GM13976 (cell line): ENCODE measurements at places on chromosomes 13 and 19.

DNA sequence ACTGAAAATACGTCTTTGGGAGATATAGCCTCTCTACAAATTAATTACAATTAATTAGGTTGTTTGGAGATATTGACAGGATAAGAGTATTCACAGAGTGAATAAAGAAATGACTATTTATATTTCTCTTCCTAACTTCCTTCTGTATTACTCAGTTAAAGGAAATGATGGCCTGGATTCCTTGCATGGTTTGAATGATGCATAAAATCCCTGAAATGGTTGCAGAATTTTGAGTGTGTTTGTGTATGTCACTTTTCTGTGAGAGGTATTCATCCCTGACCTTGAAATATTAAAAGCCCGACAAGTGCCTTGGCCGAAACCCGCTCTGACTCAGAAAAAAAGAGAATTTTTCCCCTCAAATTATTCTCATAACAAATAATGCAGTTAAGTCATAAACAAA, 90.0 kb downstream of the PDS5B start:
- DNase-seq: no peak

DNA sequence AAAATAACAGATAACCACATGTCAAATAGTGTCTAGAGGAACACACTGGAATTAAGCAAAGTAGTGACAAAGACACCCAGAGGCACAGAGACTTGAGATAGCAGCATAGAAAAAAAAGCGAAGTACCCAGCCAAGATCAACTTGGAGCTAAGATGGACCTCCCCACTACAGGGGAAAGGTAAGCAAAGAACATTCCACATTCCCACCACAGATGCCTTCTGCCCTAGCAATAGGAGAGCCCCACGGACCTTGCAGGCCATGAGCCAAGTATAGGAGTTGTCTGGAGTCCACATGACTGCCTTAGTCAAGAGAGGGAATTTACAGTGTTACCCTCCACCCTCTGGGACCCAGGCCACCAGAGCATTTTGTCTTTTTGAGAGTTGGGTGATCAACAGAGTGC, 110.7 kb upstream of the SPRY2 start:
- no peak for DNase-seq

DNA sequence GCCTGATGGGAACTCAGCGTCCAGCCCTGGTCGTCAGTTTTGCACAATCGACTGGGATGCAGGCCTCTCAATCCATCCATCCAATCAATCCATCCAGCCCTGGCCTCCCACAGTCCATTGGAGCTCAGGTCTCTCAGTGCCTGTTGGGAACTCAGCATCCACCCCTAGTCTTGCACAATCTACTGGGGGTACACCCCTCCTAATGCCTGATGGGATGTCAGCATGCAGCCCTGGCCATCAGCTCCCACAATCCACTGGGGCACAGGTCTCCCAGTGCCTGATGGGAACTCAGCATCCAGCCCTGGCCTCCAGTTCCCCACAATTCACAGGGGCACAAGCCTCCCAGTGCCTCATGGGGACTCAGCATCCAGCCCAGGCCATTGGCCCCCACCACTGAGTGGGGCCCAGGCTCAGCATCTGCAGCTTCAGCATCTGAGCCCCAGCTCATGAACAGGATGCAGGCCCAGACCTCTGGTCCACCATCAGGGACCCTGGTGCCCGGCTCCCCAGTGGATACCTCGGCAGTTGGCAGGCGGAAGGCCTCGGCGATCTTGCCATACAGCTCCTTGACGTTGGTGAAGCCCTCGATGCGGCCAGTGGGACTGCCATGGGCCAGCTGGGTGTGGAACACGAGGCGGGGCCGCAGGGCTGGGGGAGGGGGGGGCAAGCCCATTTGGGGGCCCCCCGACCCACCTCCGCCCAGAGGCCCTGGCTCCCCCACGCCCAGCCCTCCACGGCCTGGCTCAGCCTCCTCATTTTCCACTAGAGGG, 7.2 kb upstream of the PTGER1 start:
- DNase-seq: no peak

DNA sequence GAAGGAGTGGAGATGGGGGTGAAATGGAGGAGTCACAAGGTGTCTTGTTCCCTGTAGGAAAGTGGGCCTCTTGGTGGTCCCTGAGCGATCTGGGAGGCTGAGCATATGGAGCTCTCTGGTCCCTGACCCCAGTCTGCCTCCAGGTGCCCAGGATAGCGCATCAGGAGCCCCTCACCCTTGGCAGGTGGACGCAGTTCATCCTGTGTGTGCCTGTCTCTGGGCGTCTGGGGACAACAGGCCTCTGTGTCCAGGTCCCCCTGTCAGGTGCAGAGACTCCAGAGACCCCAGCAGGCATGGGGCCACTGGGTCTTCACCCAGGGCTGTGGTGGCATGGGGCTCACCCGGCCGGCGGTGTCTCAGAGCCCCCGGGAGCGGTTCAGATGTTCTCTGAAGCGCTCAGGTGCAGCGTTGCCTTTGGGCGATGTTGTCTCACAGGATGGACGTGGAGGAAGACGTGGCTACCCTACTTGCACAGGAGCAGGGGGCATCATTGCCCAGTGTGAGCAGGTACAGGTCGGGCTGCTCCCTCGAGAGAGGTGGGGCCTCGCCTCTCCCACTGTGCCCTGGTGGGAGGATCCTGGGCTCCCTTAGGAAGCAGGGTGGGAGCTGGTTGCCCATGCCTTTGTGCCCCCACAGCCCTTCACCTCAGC, 58.1 kb upstream of the TPM4 start:
- DNase-seq: peak; percentile 31

- no peak for DNase-seq
Measured at GRCh38 chr13:97043302-97043701, 49.0 kb upstream of the OXGR1 start.

- no peak for DNase-seq
Measured at GRCh38 chr19:42292963-42293362, 9.0 kb upstream of the PRR19 start.

- no peak for DNase-seq
Measured at GRCh38 chr19:18982669-18983068, 41.7 kb upstream of the HOMER3 start.

GRCh38 chr13:46845146-46845545, 48.2 kb upstream of the ESD start:
- no peak for DNase-seq

DNA sequence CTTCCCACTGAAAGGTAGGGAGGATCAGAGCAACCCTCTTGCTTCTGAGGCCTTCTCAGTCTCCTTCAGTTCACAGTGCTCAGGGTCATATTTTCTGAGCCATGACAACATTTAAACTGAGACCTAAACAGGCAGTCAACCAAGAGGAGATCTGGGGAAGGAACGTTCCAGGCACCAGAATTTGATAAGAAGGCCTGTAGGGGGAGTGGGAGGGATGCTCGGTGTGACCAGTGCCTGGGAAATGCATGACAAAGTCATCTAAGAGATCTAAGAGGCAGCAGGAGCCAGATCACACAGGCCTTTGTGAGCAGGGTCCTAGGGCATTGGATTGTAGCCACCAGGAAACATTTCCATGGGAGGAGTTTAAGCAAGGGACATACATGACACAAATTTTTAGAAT, 71.6 kb downstream of the SHISA2 start:
- no peak for DNase-seq

DNA sequence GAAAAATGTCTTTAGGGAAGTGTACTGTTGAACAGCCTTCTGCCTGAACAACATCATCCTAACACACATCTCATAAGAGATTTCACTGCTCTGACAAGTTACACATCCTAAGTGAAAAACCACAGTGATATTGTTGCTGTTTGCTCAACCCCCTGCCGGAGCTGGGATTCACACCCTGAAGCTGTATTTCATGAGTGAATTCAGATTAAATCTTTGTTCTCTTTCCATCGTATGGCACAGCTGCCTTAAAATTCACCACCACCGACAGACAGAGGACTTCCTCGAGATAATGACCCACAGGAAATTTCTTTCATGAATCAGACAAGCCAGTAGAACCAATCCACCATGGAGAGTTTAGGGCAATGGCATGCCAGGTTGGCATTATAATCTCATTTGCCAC, 280.8 kb downstream of the DCT start:
- DNase-seq: no peak

- peak; percentile 38 for DNase-seq
Measured at GRCh38 chr13:23889615-23890607, 711 bp upstream of the MIPEP start.

GRCh38 chr13:23098161-23098907, 82.4 kb upstream of the SGCG start:
- DNase-seq: no peak

GRCh38 chr19:31149441-31149941, 199.7 kb downstream of the TSHZ3 start:
- DNase-seq: no peak

- DNase-seq: no peak
Measured at GRCh38 chr19:28489776-28490175, 723.2 kb downstream of the UQCRFS1 start.

GRCh38 chr13:40483601-40484000, 182.8 kb downstream of the FOXO1 start:
- no peak for DNase-seq

- DNase-seq: peak; percentile 87
Measured at GRCh38 chr19:36032251-36033104, at the start of gene CLIP3. TSS of gene CLIP3 (minus strand) at chr19:36032873. CDS start at chr19:36032357, 516 bp downstream.

GRCh38 chr13:105719859-105720258, 815.6 kb downstream of the EFNB2 start:
- no peak for DNase-seq

- DNase-seq: no peak
Measured at GRCh38 chr19:42023943-42024260, 29.9 kb upstream of the ATP1A3 start.

DNA sequence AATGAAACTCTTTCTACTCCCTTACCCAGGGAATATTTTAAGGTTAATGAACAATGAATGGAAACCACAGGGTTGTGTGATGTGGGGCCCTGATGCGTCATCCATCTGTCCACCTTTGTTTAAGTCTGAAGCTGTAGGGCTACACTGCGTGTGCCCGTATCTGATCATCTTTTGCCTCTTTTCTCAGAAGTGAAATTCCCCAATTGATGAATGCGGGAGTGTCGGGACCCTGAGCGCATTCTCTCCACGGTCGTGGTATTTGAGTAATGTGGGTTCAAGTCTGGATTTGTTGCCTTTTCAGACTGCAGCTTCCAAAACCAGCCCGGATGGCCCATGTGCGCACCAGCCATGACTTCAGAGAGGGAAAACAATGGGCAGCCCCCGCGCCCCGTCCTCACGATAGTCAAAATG, 112.3 kb downstream of the COL4A2 start:
- no peak for DNase-seq

GRCh38 chr13:105193026-105193425, 1342.4 kb downstream of the EFNB2 start:
- DNase-seq: no peak

GRCh38 chr19:3607303-3608078, 816 bp upstream of the TBXA2R start:
- no peak for DNase-seq

DNA sequence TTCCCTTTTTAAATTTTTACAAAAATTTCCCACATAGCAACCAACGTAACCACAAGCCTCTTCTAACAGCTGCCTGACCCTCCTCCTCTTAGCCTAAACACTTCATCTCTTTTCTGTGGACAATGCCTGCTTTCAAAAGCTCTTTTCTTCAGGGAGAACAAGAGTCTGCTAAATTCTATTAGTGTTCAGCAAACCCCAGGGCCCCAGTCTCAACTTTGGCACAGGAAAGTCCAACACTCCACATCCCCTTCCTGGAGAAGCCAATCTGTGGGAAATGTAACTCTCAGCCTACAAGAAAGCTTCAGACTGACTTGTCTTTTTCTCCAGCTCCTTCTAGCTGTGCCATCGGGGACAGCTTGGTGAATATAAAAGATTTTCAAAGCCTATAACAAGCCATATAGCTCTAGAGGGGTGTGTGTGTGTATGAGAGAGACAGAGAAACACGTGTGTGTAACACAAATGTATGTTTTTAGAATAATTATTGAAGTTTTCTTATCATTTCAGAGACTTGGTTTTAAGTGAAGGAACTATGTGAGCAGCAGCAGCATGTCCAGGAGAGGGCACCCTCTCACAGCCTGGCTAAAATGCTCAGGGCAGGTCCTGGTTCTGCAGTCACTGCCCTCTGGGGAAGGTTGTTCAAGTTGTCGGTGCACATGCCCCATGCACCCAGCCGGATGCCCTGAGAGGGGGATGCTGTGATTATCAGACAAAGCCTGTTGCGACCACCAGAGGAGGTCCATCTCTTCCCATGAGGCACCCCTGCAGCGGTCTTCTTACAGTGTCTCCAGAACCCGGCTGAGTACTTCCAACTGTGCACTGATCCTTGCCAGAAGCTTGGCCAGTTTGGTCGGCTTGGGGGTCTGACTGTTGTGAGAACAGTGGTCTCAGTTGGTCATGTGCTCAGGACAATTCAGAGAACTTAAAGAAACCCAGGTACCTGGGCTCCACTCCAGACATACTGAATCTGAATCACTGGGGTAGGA, 34.4 kb downstream of the CCDC70 start:
- DNase-seq: peak; percentile 71

- no peak for DNase-seq
Measured at GRCh38 chr13:109249780-109250528, 536.4 kb downstream of the IRS2 start.
